ENCODE measurements at places on chromosomes 4 and X.
A peak's percentile ranks its signal among the peaks of the same experiment; 100 is the strongest.

- no peak for DNase-seq
Measured at GRCh38 chr4:89371614-89372013, 64.0 kb upstream of the GPRIN3 start.

- DNase-seq: no peak
Measured at GRCh38 chr4:188826393-188826792, 687.2 kb downstream of the TRIML1 start.

DNA sequence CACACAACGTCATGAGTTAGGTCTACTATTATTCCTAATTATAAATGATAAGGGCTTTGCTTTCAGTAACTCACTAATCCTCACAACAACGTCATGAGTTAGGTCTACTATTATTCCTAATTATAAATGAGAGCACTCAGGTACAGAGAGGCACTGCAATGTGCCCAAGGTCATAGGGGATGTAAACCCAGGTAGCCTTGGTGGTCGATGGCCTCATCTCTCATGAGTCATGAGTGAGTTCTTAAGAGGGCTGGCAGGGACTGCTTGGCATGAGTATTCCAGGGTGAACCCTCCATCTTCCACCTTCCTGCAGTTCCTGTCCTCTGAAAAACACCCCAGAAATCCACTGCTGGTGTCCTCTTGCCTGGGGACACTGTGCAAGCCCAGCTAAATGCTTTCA lies 317.1 kb downstream of the STK32B start:
- DNase-seq: no peak

- no peak for DNase-seq
Measured at GRCh38 chr4:10097906-10098779, 18.5 kb downstream of the WDR1 start.

DNA sequence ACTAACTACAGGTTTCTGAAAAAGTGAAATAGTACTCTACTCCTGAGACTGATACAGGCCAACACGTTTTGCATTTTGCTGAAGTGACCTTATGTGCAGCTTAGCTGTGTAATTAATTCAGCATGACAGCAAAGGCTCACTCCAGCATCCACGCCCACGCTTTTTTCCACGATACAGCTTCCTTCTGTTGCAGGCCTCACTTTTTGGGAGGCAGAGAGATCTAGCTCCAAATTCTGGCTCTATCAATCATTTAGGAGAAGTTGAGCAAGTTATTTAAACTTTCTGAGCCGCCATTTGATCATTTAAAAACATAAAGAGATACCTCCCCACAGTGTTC lies 160.3 kb downstream of the AFAP1 start:
- no peak for DNase-seq

GRCh38 chr4:109044431-109044830 lies 258.0 kb downstream of the COL25A1 start:
- no peak for DNase-seq

- DNase-seq: no peak
Measured at GRCh38 chrX:44017676-44018075, 44.5 kb upstream of the NDP start.

DNA sequence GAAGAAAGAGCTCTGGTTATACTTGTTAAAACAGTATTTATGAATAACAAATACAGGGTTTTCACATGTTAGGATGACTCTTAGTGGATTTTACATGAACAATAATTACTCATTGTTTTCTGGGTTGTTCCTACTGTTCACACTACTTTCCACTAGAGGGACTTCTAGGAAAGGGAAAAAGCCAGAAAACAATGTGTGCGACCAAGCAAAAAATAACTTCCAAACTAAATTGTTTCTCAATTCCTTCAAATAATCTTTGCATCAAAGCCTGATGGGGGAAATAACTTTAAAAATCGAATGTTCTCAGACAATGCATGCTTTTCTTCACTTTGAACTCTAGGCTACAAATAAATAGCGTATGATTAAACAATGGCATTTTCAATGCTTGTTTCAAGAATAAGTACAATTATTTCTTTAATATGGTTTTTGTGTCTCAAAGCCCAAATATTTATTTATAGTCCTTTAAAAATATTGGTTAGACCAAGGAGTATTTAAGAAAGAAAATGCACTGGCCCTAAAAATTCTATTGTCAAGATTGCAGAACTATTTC lies 72.1 kb upstream of the ETNPPL start:
- no peak for DNase-seq

DNA sequence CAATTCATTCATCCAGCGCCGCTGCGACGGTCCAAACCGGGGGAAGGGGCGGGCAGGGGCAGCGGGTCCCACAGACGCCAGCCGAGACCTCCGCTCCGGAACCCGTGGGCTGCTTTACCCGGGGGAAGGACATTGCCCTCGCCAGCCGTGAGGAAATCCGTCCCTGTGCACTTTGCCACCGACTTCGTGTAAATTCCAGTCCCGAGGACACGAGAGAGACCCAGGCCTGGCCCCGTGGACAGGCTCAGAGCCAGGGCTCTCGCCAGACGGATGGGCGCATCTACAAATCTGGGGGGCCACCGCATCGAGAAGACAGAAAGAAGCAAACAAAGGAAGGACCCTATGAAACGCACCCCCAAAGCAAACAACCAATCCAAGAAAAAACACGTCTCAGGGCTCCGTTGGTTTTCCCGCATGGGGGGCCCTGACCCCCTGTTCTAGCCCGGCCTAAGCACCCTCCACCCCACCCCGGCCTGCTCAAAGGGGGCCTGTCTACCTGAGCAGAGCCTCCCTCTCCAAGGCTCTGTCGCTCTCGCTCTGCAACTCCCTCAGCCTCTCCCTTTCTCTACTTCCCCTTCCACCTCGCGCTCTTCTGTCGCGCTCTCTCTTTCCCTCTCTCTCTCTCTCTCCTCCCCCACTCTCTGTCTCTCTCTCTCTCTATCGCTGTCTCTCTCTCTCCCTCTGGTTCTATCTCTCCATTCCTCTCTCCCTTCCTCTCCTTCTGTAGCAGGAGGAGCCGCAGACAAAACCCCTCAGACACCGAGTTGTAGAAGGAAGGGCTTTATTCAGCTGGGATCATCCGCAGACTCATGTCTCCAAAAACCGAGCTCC lies 11.3 kb downstream of the FRG2 start:
- DNase-seq: no peak

DNA sequence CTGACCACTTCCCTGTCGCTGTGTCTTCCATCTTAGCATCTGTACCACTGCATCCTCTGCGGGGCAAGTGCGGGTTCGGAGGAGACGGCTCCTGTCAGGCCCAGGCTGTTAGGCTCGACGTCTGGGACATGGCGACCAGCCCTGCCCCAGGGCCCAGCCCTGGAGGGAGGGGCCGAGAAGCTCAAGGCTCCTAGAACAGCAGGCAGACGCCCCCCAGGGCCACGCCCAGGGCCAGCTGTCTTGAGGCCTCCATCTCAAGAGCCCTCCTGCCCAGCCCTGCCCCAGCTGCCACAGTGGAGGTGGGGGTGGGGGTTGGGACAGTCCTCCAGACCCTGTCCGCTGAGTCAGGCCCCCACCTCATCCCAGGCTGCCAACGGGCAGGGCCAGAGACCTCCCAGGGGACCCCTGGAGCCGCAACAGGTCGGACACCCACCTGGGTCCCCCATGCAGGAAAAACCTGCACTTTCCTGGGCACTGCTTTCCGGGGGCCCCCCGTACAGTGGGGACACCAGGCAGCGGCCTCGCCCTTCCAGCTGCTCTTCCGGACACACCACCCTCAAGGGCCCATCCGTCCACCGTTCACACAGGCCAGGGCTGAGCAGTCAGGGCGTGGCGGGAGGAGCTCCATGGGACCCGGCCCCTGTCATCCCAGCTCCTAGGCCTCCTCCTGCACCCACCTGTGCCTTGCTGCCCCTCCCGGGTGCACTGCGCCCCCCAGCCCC lies 83.1 kb downstream of the FAM53A start:
- DNase-seq: no peak

GRCh38 chrX:74421740-74422352 lies 553 bp downstream of the SLC16A2 start:
- DNase-seq: no peak

DNA sequence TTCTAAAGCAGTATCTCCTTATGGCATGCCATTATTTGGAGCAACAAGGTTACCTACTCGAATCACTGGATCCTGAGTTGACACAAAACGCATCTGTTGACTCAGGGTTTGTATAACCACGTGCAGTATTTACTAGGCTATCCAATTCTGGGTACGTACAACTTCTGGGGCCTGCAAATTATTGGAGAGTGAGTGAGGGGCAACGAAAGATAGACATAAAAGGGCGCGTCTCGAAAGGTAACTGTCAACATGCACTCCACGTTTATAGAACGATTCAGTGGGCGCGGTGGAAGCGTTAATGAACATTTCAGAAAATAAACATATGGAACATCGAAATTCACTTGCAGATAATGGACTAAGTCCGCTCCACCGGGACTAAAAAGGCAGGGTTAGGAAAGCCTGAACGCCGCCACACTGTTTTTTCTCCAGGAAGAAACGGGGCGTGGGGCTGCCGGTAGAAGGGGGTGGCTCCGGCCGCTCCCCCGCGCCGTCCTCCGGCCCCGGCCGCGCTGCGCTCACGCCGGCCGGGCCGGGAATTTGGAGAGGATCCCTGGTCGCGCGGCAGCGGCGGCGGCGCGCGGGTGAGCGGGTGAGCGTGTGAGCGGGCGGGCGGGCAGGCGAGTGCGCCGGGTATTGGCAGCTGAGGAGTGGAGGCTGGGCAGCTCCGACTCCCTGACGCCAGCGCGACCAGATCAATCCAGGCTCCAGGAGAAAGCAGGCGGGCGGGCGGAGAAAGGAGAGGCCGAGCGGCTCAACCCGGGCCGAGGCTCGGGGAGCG lies at the start of gene SMAD1:
TSS of gene SMAD1 (plus strand) at position 690 of the 778 bp plus-strand sequence. CDS start 32,761 bp downstream, outside the sequence.
- peak; percentile 40 for DNase-seq

DNA sequence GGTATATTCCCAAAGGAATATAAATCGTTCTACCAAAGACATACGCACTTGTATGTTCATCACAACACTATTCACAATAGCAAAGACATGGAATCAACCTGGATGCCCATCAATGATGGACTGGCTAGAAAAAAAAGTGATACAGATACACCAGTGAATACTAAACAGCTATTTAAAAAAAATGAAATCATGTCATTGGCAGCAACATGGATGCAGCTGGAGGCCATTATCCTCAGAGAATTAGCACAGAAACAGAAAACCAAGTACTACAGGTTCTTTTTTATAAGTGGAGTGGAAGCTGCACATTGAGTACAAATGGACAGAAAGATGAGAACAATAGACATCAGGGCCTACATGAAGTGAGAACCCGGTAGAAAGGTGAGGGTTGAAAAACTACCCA lies 81.4 kb downstream of the ANTXR2 start:
- no peak for DNase-seq

- DNase-seq: no peak
Measured at GRCh38 chr4:6929339-6929811, 19.7 kb downstream of the TBC1D14 start.

DNA sequence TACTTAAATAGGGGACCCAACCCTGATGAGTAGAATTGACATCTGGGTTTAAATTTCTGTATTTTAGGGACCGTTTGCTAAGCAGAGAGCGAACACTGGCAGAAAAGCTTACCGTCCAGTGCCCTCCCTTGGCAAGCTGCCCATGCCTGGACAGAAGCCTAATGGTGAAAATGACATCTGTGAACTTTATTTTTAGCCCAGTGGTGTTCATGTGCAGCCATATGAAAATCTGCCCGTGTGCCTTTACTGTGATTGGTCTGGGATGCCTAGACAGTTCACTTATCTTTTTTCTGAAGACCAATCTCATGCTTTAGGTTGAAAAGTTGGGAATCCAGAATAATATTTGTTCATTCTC lies 1.1 kb downstream of the STBD1 start:
- DNase-seq: no peak

GRCh38 chr4:90124276-90124675 lies 2.9 kb upstream of the CCSER1 start:
- no peak for DNase-seq

- DNase-seq: no peak
Measured at GRCh38 chr4:151744614-151745013, 16.2 kb downstream of the GATB start.

DNA sequence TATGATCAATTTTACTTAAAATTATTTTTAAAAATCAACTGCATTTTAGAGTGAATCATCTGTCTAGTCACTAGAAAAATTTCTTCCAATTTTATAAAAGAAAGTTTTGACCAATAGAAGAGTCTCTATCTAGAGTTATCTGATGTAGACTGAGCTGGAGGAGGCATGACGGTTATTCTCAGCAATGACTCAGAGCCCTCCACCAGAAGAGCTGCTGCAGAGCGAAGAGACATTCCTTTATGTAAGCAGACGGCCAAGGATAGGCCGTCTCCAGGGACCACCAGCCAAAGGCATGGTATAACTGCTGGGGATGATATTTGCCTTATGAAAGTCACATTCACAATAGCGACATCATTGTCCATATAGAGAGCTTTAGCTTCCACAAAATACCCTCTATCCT lies 23.0 kb downstream of the LDB2 start:
- DNase-seq: no peak

GRCh38 chr4:139300431-139301112 lies 733 bp upstream of the NAA15 start:
- DNase-seq: no peak

- no peak for DNase-seq
Measured at GRCh38 chrX:130413415-130413814, 11.6 kb downstream of the RBMX2 start.

DNA sequence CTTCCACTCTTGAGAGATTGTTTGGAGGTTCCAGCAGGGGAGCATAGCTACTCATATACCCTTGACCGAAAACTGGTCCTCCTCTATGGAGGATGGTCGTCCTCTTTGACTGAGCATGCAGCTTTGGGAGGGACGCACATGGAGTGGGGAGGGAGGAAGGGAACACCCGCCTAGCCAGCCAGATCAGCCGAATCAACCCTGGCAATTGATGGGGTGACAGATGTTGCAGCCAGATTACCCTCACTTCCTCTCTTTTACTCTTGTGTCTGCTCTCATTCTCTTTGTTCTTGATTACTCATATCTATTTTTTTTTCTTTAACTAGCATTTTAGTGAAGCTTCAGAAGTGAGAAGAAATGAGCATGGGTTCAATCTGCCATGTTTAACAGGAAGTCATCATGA lies 19.6 kb downstream of the MGST2 start:
- DNase-seq: no peak

DNA sequence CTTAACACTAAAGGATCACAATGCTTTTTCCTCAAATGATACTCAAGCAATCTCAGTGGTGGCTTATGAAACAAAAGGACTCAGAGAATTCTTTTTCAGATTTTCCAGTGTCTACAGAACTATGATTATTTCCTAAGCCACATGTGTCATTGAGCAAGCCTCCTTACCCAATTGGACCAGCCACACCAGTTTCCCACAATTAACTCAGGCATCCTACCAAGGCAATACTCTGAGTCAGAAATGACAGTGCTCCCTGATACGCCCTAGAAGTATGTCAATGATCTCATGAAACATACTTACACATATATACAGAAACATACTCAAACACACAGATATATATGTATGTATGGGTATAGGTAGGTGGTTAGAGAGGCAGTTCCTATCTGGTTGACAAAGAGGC lies 4.8 kb downstream of the ADAMTS3 start:
- DNase-seq: no peak

- DNase-seq: no peak
Measured at GRCh38 chrX:43970528-43970927, 2.7 kb downstream of the NDP start.

GRCh38 chr4:64670647-64671046 lies 261.4 kb upstream of the TECRL start:
- no peak for DNase-seq

- DNase-seq: no peak
Measured at GRCh38 chrX:35380808-35381700, 417.1 kb upstream of the MAGEB16 start.
